ENCODE measurements at places on chromosomes 6 and 20. TPM values are rescaled to one million over a fixed set of nuclear protein-coding genes. Genes with fewer than 3 reads are reported as not detected.

Gene FAM83C
- total RNA-seq: not detected

GRCh38 chr6:11460001-11460668 is 77.4 kb upstream of the TMEM170B start:
- no peaks in the 10 kb centered on the region for H3K36me3 ChIP-seq
- no peak overlapping the region for H3K4me3 ChIP-seq
- no peaks in the 10 kb centered on the region for H3K27me3 ChIP-seq

GRCh38 chr6:127180426-127180825 is 62.0 kb downstream of the RSPO3 start:
- no peaks in the 10 kb centered on the region for H3K36me3 ChIP-seq
- H3K27me3 ChIP-seq: no peaks in the 10 kb centered on the region
- no peak overlapping the region for H3K27ac ChIP-seq

- H3K4me3 ChIP-seq: no peak overlapping the region
- H3K36me3 ChIP-seq: no peaks in the 10 kb centered on the region
- H3K27me3 ChIP-seq: no peaks in the 10 kb centered on the region
- no peak overlapping the region for H3K27ac ChIP-seq
- no peaks in the 10 kb centered on the region for H3K4me1 ChIP-seq
These were observed 95.6 kb upstream of the FOXO3 start for GRCh38 chr6:108465098-108465495.

DNA sequence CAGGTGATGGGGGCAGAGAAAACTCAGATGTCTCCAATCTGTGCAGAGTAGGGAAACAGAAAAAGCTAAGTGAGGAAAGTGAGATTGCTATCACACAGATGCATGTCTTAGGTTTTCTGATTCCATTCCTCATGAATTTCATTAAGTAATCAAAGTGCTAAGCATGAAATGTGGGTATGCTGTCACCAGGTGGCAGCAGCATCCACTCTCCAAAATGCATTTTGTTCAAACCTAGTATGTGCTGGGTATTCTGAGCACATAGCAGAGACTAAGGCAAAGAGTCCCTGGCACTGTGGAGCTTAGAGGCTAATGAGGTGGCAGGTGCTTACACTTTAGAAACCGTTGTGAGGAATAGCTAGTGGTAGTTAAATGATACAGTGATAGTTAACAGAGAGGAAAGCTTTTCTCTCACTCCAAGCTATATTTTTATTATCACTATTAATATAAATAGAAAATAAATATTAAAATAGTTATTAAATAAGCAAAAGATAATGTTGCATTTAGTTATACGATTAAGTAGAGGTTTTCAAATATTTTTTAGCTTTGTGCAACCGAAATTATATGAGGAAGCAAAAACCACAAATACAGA is 179.5 kb downstream of the CDH26 start:
- H3K27ac ChIP-seq: no peak overlapping the region
- H3K4me3 ChIP-seq: no peak overlapping the region

DNA sequence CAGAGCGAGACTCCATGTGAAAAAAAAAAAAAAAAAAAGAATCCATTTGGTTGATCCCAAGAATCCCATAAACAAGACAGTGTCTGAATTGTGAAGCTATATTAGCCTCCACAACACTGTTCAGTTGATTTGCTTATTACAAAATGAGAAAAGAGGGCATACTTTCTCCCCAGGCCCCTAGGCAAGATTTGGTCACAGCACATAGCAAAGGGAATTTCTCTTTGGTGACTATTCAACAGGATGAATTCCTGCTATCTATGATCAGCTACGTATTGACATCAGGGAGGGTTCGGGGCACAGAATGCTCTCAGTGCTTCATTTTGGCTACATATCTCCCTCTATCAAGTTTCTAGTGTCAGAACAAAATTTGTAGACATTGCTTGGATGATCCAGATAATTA is 20.2 kb upstream of the SLC22A3 start:
- H3K27me3 ChIP-seq: no peaks in the 10 kb centered on the region
- no peaks in the 10 kb centered on the region for H3K36me3 ChIP-seq
- H3K4me3 ChIP-seq: no peak overlapping the region
- no peak for DNase-seq
- no peaks in the 10 kb centered on the region for H3K4me1 ChIP-seq

Gene VGLL2
- total RNA-seq: not detected

DNA sequence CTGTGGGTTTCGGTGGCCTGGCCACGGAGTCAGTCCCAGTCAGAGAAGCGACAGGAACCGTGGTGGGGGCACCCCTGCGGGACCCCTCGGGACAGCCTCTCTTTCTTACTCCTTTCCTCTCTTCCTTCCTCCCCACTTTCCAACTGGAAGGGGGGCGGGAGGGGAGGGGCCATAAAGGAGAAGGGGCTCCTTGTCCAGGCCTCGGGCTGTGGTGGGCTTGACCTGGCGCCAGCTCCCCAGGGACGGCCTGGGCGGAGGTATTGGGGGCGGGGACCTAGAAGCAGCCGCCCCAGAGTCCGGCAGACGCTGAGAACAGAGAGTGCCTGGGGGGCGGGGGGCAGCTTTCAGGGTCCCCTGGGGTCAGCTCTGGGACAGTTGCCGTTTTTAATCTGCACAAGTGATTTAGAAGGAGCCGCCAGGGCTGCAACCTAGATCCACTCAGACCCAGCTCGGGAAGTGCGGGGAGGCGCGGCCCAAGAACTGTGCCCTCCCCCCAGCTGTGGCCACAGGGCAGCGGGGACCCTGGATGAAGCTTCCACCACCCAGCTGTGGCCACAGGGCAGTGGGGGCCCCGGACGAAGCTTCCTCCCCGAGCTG is 6.4 kb upstream of the ABHD16B start:
- no peak overlapping the region for H3K4me3 ChIP-seq
- peak overlapping the region; percentile 10 for H3K27ac ChIP-seq
- peaks cover 27% of the 10 kb centered on the region for H3K27me3 ChIP-seq
- DNase-seq: no peak
- peaks cover 25% of the 10 kb centered on the region for H3K4me1 ChIP-seq

DNA sequence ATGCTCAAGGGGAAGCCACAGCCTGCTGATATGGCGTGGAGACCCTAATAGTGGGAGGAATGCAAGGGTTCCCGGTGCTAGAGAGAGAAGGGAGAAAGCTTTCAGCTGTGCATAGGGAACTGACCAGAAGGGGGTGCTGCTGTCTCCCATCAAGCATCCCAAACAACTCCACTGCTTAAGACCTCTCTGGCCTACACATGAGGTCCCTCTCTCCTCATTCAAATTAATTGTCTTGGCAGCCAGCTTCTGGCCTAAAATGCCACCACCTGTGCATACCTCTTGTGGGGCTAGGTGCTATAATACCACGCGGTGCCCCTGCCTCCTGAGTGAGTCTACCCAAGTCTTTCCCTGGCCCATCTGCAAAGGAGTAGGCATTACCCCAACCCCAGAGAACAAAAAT is 14.5 kb downstream of the ADISSP start:
- peak; percentile 68 for DNase-seq
- H3K4me1 ChIP-seq: peaks cover 32% of the 10 kb centered on the region
- H3K27ac ChIP-seq: no peak overlapping the region
- H3K36me3 ChIP-seq: no peaks in the 10 kb centered on the region
- H3K4me3 ChIP-seq: no peak overlapping the region

- H3K4me1 ChIP-seq: no peaks in the 10 kb centered on the region
- H3K36me3 ChIP-seq: no peaks in the 10 kb centered on the region
- no peak overlapping the region for H3K27ac ChIP-seq
- no peaks in the 10 kb centered on the region for H3K27me3 ChIP-seq
- DNase-seq: no peak
These were observed 173.8 kb downstream of the VEGFA start for GRCh38 chr6:43943781-43944250.

Gene C20orf96
- 0.33 TPM for total RNA-seq

Gene PPIL6
- total RNA-seq: 3.1 TPM

DNA sequence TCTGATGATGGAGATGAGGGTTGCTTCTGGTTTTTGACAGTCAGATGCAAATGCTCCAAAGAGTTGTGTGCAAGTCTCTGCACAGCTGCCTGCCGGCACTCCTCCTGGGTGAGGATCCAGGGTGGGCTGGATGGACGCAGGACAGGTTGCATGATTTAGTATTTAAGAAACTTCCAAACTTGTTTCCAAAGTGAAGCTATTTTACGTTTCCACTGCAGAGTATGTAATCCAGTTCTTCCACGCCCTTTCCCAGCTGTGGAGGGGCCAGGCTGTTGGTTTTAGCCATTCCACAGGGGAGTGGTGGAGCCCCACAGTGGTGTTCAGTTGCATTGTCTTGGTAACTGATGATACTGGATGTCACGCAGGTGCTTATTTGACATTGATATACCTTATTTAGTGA is 157.3 kb downstream of the THBS2 start:
- no peak overlapping the region for H3K27ac ChIP-seq
- DNase-seq: no peak
- H3K4me3 ChIP-seq: no peak overlapping the region
- H3K36me3 ChIP-seq: no peaks in the 10 kb centered on the region

Gene OPN5
- not detected for total RNA-seq

- no peaks in the 10 kb centered on the region for H3K36me3 ChIP-seq
- H3K27ac ChIP-seq: no peak overlapping the region
- no peak overlapping the region for H3K4me3 ChIP-seq
These were observed 35.2 kb upstream of the KIF13A start for GRCh38 chr6:18022398-18023231.

- H3K27me3 ChIP-seq: no peaks in the 10 kb centered on the region
- no peaks in the 10 kb centered on the region for H3K36me3 ChIP-seq
- peaks cover 6% of the 10 kb centered on the region for H3K4me1 ChIP-seq
- peak; percentile 78 for DNase-seq
- no peak overlapping the region for H3K4me3 ChIP-seq
- H3K27ac ChIP-seq: peak overlapping the region; percentile 20
These were observed 116.4 kb downstream of the MYLK4 start for GRCh38 chr6:2634139-2634964.

GRCh38 chr20:454951-455350 is 7.4 kb downstream of the TBC1D20 start:
- no peaks in the 10 kb centered on the region for H3K27me3 ChIP-seq
- peaks cover 13% of the 10 kb centered on the region for H3K4me1 ChIP-seq
- H3K4me3 ChIP-seq: no peak overlapping the region
- no peak for DNase-seq
- no peaks in the 10 kb centered on the region for H3K36me3 ChIP-seq
- H3K27ac ChIP-seq: no peak overlapping the region

- no peak overlapping the region for H3K27ac ChIP-seq
- no peak for DNase-seq
- no peaks in the 10 kb centered on the region for H3K4me1 ChIP-seq
- H3K36me3 ChIP-seq: no peaks in the 10 kb centered on the region
These were observed 140.7 kb downstream of the UBE3D start for GRCh38 chr6:82924799-82925535.

Gene RGS17
- total RNA-seq: 1.0 TPM

- H3K27me3 ChIP-seq: no peaks in the 10 kb centered on the region
- no peak overlapping the region for H3K4me3 ChIP-seq
- H3K36me3 ChIP-seq: no peaks in the 10 kb centered on the region
- peaks cover 7% of the 10 kb centered on the region for H3K4me1 ChIP-seq
- peak overlapping the region; percentile 28 for H3K27ac ChIP-seq
These were observed 20.4 kb upstream of the NOTCH4 start for GRCh38 chr6:32244270-32244669.

Gene PKHD1
- 33.3 TPM for total RNA-seq

GRCh38 chr6:158040804-158041347 is 59.2 kb downstream of the SYNJ2 start:
- H3K4me1 ChIP-seq: peaks cover 14% of the 10 kb centered on the region
- DNase-seq: no peak

DNA sequence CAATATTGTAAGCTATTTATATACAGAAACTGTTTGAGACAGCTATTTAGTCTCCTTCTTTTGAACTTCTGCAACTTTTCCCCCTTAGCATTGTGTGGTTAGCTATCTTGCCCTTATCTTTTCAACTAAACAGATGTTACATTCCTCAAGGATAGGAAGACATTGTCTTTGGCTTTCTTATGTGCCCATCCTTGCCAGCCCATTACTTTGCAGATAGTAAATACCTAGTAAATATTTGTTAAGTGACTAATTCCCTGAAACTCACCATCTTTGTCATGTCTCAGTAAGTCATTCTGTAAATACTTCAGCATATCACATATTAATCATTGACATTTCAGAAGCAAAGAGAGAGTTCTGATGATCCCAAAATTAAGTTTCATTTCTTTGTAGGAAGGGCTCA is 69.1 kb upstream of the FLRT3 start:
- H3K4me1 ChIP-seq: peaks cover 4% of the 10 kb centered on the region
- no peak overlapping the region for H3K4me3 ChIP-seq

Gene FAM209B
- not detected for total RNA-seq

DNA sequence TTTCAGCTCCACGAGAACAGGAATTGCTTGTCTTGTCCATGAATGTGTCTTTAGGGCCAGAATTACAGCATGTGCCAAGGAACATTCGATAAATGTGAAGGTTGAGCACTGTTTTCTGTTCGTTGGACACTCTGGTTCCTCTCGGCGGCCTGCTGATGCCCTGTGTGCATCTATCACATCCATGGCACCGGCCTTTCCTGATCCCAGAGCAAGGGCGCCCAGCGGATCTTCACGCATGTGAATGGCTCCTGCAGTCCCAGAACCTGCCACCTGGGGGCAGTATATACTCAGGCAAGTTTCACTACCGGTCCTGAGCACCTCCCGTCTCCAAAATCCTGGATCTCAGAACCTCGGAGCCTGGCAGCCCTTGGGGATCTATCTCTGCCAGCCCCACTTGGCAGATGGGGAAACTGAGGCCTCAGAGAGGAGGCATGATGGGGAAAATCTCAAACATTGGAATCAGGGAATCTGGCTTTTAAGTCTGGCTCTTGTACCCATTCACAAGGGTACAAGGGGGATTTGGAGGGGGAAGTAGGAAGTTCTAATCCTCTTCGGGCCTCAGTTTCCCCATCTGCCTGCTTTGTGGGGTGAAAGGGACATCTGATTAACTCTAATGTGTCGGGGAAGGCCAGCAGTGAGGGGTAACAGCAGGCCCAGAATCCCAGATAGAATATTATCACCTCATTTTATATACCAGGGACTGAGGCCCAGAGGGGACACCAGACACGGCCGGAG is 4.3 kb upstream of the CEBPB start:
- H3K27me3 ChIP-seq: no peaks in the 10 kb centered on the region
- no peak overlapping the region for H3K27ac ChIP-seq
- H3K4me1 ChIP-seq: peaks cover 14% of the 10 kb centered on the region
- H3K4me3 ChIP-seq: no peak overlapping the region

DNA sequence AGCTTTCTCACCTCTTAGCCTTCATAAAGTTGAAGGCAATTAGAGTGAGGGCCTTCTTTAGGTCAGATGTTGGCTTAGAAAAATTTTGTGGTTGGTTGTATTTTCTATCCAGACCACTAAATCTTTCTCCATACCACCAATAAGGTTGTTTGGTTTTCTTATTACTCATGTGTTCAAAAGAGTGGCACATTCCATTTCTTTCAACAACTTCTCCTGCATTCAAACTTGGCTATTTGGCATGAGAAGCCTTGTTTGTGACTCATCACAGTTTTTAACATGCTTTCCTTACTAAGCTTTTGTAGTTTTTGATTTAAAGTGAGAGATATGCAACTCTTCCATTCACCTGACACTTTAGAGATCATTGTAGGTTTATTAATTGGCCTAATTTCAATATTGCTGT is 949.6 kb downstream of the TBC1D32 start:
- no peaks in the 10 kb centered on the region for H3K27me3 ChIP-seq
- no peak overlapping the region for H3K4me3 ChIP-seq
- H3K4me1 ChIP-seq: no peaks in the 10 kb centered on the region
- no peak overlapping the region for H3K27ac ChIP-seq
- H3K36me3 ChIP-seq: no peaks in the 10 kb centered on the region
- DNase-seq: no peak

GRCh38 chr6:38688579-38689087 is 14.3 kb downstream of the GLO1 start:
- H3K27ac ChIP-seq: no peak overlapping the region
- peaks cover 14% of the 10 kb centered on the region for H3K4me1 ChIP-seq
- H3K4me3 ChIP-seq: no peak overlapping the region
- no peaks in the 10 kb centered on the region for H3K36me3 ChIP-seq

- H3K4me1 ChIP-seq: no peaks in the 10 kb centered on the region
- no peaks in the 10 kb centered on the region for H3K27me3 ChIP-seq
- DNase-seq: no peak
- no peak overlapping the region for H3K4me3 ChIP-seq
- H3K36me3 ChIP-seq: no peaks in the 10 kb centered on the region
These were observed 54.9 kb downstream of the TAF4 start for GRCh38 chr20:62010551-62011402.

All from body of pancreas (tissue), 4 donors.